ENCODE measurements at places on chromosomes 2 and 18.

DNA sequence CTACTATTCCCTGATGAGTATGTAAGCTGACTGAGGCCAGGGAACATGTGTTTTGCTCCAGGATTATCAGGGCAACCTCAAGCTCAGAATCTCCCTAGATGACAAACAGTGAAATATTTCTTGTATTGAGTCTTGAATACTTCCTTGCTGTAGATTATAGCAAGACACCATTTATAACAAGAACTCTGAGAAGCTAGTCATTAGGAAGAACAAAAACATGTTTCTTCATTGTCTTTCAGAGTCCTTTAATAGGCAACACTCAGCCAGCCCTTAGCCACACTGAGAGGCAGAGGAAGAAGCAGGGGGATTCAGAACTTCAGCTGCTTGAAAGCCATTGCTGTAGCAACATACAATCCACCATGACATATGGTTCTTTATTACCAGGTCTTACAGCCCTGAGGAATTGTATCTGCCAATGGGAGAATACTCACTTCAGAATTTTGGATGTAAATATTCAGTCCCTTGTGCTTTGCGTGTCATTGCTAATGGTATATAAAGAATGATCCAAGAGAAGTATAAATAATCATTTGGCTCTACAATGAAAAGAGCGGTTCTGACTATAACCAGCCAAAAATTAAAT is 117.5 kb upstream of the NCKAP5 start:
- no peak for DNase-seq

DNA sequence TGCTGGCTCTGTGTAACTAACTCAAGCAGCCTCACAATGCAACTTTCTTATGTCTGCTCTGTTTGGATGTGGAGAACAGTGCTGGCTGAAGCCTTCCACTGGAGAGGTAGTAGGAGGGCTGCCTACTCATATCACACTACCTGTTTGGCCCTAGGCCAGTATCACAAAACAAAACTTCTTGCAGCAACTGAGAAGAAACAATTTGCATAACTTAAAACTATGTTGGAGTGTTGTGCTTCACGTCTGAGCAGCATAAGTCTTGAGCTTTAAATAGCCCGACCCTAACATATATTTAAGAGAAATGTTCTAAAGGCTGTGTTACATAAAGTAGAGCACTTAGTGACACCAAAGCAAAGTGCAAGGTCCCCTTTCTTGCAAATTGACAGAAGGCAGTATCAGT is 204.9 kb upstream of the ACVR2A start:
- DNase-seq: no peak

DNA sequence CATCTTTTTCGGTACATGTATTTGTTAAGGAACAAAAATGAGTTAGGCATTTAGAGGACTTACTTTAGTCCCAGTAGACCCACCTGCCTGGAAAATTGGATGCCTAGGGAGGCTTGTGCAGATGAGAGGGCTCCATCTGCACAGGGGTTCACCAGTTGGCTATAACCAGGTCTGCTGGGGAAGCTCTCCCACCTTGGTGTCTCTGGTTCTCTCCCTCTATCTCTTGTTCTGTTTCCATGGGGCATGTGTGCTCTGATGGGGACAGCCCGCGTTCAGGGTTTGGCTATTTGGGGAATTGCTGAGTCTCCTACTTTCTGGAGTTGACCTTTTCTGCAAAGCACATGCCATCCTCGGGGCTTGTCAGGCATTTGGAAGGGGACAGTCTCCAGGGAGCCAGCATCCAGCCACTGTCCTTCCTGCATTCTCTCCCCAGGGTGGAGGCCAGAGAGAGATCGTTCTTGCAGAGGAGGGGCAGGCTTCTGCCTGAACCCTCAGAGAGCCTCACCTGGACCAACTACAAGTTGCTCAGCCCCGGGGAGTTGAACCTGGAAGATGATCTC is 157.3 kb downstream of the KLHL29 start:
- DNase-seq: no peak

DNA sequence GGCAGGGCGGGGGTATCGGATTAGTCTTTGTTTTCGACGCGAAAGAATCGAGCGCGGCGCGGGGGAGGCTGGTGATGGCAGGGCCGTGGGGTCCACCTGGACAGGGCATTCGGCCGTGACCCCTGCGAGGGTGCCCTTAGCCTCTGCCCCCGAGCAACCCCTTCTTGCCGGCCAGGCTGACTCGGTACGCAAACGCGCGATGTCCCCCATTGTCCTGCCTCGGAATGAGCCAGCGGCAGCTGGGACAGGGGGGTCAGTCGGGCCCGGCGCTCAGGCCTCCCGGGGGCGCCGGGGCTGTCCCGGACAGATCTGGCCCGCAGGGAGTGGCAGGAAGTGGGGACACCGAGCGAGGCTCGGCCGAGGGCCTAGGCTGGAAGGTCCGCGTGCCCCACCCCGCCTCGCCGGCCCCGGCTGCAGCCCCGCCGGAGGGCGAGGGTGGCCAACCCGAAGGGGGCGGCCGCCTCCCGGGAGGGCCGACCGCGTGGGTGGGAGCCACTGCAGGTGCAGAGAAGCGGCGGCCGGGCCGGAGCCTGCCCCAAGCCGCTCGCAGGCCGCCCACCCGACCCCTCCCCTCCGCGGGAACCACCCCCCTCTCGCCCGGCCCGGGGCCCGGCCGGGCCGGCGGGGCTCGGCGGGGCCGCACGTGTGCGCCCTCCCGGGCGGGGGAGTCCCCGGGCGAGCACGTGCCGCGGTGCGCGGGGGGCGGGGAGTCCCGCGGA is at the start of gene TET3:
Gene TET3 (plus strand): TSS at position 708 of the 719 bp plus-strand sequence. CDS start 1,494 bp downstream, outside the sequence.
- DNase-seq: no peak

DNA sequence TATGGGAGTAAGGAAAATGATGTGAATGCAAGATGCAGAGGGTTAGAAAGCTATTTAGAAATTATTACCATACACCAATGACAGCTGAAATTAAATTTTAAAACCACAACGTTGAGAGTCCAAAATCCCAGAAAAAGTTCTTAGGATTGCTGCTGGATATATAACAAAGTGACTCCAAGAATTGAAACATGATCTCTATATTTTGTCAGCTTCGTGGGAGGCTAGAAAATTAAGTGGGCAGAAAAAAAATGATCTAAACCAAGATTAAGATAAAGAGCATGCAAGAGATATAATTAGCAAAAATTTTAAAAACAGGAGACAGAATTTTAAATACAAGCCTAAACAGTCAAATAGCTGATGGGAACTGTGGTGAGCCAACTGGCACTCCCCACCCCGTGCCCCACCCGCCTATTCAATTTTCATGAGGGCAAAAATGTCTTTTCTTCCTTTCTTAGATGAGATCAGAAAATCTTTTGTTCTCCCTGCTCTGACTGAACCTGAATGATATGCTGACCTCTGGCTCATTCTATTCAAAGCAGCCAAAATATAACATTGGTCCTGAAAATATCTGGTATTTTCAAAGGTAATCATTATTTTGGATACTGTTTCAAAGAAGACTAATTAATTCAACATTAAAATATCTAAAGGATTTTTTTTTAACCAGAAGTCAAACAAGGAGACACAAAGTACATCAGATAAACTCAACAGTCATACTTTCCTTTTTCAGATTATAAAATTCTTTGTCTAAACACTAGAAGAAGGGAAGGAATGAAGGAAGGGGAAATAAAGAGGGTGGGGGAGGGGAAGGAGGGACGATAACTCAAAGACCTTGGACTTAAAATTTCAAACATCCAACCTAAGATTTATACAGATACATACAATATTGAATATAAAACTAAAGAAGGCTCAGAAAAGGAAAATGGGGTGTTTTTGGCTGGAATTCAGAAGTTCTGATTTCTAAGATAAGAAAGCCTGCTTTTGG is 12.2 kb downstream of the KANSL3 start:
- no peak for DNase-seq

GRCh38 chr18:612156-612555 is 15.4 kb downstream of the CLUL1 start:
- DNase-seq: no peak

GRCh38 chr2:217065695-217066405 is 206.0 kb upstream of the TNP1 start:
- DNase-seq: no peak

DNA sequence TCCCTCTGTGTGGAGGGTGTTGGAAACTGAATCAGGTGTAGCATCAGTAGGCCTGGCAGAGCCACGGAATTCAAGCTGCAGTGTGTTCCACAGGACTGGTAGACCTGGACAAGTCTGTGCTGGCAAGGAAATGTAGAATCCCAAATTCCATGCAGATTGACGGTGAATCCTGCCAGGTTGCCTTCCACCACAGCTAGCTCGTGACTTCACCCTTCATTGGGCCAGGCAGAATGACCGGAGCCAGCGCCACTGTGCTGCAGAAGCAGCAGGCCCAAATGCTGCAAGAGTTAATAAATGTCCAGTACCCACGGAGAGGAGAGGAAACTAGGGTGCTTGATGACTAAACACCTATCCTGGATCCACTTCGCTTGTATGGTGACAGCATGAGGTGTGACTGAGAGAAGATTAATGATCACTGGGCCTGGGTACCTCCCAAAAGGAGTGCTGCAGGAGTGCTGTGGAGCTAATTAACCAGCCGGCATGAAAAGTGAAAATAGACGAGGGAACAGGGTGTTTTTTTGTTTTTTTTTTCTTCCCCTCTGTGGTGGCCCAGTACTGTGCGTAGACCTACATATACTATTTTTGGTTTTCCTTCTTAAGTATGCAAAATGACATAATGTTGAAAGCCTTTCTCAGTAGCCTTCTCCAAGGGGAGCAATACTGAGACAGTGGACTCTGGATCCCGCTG is 122.2 kb downstream of the TANC1 start:
- no peak for DNase-seq

DNA sequence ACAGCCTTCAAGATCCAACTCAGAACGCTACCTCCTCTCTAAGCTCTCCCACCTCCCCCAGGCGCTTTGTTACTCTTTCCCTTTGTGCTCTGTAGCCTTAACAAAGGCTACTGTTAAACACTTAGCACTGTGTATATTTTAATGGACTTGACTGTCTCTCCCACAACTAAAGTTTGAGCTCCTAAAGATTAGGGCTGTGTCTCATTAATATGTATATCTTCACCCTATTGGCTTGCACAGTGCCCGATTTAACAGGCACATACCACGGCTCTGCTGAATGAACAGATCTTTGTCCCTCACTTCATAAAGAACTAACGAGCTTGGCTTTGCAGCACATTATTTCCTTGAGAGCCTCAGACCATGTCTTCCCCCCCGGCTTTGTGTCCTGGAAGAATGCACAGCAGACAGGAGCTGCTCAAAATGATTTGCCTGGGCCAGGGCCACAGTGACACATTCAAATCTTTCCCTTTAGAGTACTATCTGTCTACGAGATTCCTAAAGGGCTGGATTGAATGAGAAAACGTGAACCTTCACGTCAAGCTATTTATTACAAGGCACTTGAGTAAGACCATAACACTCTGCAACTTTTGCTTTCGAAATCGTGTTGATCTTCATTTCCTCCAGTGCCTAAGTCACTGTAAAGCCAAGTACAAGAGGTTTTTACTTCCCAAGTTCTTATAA is 22.1 kb downstream of the ABHD3 start:
- no peak for DNase-seq

DNA sequence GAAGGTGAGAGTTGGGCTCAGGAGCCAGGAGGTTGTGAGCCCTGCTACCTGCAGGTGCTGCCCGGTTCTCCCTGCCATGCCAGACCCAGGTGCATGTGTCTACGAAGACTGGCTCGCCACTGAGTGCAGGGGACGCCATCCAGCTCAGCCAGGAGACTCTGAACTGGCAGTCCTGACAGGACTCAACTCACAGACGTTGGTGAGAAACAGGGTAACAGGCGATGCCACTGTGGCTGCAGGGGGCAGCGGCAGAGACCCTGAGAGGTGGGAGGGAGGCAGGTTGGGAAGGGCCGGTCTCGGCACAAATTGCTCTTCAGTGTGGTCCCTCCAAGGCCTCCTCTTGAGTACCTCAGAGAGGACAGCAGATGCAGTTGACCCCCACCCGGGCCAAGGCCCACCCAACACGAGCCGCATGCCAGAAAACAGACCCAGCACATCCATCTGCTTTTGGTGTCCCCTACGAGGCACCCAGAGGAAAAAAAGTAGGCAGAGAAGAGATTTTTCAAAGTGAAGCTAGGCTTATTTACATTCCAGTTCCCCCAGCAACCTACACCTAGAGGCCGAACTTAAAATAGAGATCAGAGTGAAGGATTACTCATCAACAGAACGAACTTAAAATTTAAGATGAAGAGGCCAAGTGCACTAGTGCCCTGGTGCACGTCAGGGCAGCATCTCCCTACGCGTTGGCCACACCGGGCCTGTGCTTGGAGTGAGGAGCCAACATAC is 184.8 kb downstream of the SEPTIN10 start:
- DNase-seq: no peak

GRCh38 chr18:60508108-60508507 is 135.5 kb upstream of the MC4R start:
- no peak for DNase-seq

- no peak for DNase-seq
These were observed 71.4 kb downstream of the RAPGEF4 start for GRCh38 chr2:172806996-172807395.

DNA sequence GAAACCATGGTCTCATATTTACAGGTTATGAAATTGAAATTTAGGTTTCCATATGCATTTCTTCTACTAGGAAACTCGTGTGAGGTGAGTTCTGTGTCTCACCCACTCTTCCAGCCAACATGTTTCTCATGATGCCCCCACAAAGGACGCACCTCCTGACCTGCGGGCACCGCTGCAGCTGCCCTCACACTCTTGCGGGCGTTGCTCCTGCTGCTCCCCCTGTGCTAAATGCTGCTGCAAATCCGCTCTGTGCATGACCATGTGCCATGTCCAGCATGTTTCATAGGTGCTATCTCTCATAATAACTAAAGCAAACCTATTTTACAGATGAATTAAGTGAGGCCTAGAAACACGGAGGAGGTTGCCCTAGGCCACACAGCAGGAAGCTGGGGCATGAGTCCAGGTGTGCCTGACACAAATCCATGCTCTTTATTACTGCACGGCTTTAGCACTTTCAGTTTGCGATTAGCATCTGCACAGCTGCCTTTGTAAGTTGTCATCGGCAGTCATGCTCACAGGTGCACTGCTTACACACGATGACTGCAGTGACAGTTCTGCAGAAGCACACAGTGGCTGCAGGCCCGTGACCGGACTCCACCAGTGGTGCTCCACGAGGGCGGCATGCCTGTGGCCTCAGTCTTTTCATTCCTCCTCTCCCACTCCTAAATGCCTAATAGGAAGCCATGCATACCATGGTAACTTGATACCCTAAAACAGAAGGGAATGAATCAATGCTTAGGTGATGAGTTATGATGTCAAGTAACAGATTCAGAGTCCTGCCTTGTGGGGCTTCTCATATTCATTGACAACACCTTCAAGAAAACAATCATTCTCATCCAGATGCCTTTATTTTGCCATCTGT is 14.9 kb upstream of the GALR1 start:
- DNase-seq: no peak

DNA sequence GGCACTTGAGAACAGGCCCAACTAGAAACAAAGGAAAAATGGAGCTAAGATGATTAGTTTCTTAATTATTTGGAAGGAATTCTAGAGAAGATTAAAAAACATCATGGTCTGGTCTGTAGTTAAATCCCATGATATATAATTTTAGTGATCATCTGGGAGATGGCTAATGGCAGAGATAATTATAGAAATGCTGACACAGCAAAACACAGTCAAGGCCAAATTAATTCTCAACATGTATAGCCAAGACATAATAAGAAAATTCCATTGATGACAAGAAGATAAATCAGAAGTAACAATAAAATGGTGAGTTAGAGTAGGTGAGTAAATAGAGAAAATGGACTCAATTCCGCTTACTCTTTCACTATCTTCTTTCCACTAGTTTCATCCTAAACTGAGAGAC is 59.2 kb upstream of the ITGA4 start:
- no peak for DNase-seq

- no peak for DNase-seq
These were observed 59.4 kb downstream of the ADD2 start for GRCh38 chr2:70708376-70709199.

- DNase-seq: no peak
These were observed 24.2 kb downstream of the STEAP3 start for GRCh38 chr2:119247844-119248271.

- DNase-seq: no peak
These were observed 7.4 kb upstream of the ACYP2 start for GRCh38 chr2:54107903-54108615.

Measured in stimulated activated CD4-positive, alpha-beta T cell treated with anti-CD3 and anti-CD28 coated beads, Interleukin-1b, Interleukin-23, amount 100 ng/mL, for 1 hour (primary cell).